Anterior cingulate cortex (tissue), 58 donors: ENCODE measurements at places on chromosomes 6 and 20.

- DNase-seq: no peak
Observed at GRCh38 chr6:100152201-100152600, 158.2 kb upstream of the MCHR2 start.

DNA sequence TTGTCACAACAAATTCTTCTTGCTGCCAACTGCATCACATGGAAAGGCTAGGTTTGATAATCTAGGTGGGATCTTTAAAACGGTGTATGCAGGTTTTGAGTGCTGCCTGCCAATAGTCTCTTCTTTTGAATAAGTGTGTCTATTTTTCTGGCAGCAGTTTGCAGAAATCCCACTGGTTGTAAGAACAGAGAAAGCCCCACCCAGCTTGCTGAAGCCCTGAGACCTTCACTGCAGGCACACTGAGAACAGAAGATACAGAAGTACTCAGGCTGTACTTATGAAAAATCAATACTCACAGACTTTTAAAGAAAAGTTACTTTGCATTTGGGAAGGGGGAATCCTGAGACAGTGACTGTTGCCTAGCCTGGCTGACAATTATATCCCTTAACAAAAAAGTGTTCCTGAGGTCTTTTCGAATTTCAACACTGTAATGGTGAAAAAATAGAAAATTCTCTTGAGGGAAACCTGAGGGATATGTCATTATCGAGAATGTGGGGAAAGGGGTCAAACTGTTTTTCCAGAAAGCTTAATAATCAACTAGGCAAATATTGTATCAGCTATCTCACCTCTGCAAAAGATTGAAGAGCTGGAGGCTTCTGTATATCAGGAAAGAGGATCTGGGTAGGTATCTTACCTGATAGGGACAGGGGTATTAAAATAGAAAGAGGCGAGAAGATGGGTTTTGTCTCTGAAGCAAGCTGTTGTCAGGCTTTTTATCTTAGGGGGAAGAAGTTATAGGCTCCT lies 199.9 kb downstream of the LRFN2 start:
- DNase-seq: no peak

GRCh38 chr6:92196325-92196724 lies 1223.0 kb downstream of the EPHA7 start:
- DNase-seq: no peak

- DNase-seq: no peak
Observed at GRCh38 chr20:16378712-16379370, 194.4 kb downstream of the KIF16B start.

- no peak for DNase-seq
Observed at GRCh38 chr20:25380945-25381614, 9.6 kb downstream of the ABHD12 start.

DNA sequence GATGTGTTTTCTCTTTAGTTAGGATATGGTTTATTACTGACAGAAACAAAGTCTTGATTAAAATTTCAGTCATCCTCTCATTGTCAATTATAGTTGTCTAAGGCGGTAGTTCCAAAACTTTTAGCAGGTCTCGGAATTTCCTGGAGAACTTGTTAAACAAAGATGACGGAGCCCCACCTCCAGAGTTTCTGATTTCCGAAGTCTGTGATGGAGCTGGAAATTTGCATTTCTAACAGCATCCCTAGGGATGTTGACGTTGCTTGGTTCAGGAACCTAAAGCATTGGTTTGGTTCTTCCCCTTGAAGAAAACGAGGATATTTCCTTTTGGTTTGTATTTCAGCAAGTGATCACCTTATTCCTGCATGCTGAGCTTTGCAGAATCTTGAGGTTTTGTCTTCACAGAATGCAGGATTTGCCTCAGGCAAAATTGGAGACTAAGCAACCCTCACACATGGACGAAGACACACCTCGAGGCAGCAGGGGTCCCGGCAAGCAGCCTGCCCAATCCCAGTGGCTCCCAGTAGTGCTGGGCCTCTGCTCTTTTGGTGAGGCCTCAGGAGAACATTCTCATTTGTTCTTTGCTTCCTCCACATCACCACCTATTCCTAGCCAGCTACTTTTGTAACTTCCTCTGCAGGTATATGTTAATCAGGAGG lies 187.1 kb upstream of the PHACTR1 start:
- DNase-seq: no peak

- DNase-seq: no peak
Observed at GRCh38 chr6:134537146-134537555, 219.2 kb upstream of the SGK1 start.

DNA sequence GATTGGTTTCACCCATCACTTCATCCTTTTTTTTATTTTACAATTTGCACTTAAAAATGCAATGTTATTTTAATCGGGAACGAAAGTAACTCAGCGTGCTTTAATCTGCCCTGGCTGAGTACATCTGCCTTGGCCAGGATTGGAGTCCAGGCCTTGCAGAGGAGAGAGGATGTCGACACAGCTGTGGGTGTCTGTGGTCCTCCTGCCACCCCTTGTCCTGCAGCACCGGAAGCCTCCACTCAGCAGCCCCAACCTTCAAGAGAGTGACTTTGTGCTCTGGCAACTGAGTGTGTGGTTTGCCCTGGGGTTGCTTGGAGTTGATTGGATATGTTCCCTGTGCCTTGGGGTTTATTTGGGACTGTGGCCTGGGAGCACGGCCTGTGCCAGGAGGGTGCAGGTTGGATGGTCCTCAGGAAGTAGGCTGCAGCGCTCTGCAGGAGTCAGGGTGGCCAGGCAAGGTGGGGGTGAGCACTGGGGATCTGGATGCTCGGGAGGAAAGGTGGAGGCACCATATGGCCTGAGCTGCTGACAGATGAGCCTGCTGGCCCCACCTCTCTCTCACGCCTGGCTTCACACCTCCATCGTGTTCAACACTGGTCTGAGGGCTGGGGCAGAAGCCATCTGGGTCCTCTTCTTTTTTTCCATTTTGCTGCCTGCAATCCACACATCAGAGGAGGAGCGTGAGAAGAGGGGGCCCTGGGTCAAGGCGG lies 4.3 kb downstream of the MYT1 start:
- DNase-seq: no peak

DNA sequence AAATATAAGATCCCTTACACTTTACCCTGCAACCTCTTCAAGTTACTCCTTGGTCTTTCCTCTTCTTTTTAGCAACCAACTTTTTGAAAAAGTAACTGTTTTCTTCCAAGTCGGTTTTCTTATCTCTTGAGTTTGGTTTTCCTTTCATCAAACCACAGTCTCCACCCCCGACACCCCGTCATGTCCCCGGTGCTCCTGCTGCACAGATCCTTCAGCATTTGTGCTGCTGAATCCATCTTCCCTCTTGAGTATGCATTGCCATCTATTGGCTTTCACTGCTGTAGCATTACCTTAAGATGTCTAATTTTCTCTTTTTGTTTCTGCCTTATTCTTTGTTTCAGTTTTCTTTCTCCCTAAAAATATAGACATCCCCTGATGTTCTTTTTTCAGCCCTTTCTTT lies 11.9 kb upstream of the TNFRSF21 start:
- no peak for DNase-seq

DNA sequence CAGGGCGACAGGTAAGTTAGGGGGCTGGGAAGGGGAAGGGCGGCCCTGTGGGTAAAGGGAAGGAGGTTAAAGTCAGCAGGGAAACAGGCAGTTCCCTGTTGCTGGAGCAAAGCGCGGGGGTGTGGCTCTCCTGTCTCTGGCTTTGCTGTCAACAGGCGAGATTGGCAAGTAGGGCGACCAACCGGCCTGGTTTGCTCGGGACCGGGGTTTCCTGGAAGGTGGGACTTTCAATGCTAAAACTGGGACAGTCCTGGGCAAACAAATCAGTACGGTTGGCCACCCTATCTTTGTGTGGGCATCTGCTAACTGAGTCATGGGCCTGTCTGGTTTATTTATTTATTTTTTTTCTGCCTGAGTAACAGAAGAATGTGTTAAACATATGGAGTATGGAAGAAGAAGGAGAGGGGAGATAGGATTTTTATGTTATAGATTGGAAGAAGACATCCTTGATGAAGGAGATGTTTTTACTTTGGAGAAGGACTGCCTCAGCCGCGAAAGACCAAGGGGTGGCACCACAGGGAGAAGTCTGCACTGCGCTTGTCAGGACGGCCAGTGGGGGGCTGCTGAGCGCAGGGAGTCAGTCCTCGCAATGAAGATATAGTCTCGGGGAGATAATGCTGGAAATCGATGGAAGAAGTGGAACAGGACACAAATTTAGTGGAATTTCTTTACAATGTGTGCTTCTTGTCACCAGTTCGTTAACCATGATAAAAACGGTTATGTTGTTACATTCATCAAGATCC lies 43.4 kb upstream of the ESR1 start:
- DNase-seq: peak; percentile 57

GRCh38 chr6:6332811-6333244 lies 12.4 kb upstream of the F13A1 start:
- no peak for DNase-seq

DNA sequence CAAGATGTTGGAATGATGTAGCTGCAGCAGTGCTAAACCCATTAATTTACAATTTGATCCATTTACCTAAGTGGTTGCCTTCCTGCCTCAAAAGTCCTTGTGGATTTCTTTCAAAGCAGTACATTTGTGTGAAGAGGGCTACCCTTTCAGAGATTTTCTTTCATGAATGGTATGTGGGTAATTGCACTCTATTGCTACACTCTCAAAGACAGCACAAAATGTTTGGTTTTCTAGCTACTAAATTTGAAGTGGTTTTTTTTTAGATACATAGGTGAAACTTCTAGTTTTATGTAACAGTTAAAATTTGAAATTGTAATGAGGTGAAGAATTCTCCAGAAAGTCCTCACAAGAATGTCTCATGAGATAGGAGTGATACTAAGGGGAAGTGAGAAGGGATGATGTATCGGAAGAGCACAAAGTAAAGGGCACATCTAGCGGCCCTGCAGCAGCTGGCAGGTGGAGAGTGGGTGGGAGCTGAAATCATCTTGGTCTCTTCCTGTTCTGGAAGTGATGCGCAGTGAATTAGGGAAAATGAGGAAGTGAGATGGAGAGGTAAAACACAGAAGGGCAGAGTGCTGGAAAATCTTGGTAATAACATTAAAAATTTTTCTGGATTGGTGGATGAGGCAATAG lies 236.8 kb upstream of the MAN1A1 start:
- no peak for DNase-seq

- DNase-seq: no peak
Observed at GRCh38 chr20:56440346-56441007, 27.9 kb upstream of the RTF2 start.

DNA sequence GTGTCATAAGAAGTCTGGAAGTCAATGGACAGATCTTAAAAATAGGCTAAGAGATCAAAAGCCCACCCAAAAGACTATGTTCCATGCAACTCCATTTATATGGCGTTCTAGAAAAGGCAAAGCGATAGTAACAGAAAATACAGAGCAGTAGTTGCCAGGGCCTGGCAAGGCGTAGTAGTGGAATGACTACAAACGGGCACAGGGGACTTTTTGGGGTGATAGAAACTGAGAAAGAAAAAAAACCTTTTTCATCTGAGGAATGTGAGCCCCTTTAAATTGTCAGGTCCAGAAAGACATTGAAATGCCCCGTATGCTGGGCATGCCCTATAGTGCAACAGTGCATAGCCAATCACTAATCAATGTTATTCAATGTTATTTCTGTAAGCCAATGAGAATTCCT lies 47.2 kb upstream of the FAM50B start:
- no peak for DNase-seq

DNA sequence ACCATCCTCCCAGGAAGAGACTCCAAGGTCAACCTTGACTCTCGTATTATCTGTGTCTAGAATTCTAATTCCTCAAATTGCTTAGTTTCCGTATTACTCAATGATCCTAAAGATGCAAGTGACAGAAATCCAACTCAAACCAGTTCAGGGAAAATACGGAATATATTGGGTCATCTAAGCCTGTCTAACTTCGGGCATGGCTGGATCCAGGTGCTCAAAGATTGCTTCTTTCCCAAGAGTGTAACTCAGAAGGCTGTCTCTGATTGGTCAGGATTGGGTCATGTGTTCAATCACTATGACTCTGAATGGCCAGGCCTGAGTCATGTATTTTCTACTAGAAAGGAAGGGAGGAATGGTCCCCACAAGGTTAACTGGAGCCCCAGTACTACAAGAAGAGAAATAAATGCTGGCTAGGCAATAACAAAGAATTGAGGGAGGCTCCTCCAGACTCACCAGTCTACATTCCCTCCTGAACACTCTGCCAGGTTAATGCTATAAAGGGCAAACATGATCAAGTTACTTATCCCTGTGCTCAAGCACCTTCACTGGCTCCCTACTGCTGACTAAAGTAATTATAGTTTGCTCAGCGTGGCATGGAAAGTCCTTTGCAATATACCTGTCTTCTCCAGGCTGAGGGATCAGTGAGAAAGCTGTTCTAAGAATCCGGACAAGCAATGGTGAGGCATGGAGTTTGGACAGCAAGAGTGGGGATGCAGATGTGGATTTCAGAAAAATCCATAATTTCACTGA lies 15.4 kb upstream of the PREX1 start:
- DNase-seq: no peak

DNA sequence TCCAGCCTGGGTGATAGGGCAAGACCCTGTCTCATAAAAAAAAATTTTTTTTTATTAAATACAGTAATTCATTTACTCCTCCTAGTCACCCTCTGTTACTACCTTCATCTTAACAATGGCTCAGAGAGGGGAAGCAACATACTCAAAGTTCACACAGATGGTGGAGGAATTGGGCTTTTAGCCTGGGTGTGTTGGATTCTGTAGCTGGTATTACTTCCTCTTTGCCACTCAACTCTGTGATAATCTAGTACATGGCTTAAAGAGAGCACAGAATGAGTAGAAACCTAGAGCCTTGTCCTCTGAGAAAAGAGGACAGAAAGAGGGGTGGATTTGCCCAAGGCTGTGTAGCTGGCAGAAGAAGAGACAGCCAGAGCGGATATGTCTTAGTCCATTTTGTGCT lies 96.6 kb downstream of the DLGAP4 start:
- no peak for DNase-seq

GRCh38 chr6:155461556-155461955 lies 5.9 kb upstream of the NOX3 start:
- DNase-seq: no peak

- DNase-seq: no peak
Observed at GRCh38 chr6:3286641-3287171, 28.0 kb downstream of the PSMG4 start.

DNA sequence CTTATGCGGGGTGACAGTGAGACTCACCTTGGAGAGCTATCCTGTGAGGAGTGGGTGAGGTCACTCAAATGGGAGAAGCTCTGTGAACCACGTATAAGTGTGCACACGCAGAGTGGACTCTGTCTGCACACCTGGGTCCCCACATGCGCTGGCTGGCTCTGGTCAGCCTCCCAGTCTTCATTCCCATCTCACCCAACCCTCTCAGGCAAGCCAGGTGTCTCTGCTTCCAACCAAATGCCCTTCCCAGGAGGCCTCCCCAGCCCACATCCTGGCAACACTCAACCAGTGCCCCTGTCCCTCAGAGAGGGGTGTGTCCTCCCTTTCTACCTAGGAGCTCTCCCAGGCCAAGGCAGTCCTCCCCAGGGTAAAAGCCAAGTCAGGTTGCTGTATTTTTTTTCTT lies 8.0 kb upstream of the PI16 start:
- DNase-seq: no peak

DNA sequence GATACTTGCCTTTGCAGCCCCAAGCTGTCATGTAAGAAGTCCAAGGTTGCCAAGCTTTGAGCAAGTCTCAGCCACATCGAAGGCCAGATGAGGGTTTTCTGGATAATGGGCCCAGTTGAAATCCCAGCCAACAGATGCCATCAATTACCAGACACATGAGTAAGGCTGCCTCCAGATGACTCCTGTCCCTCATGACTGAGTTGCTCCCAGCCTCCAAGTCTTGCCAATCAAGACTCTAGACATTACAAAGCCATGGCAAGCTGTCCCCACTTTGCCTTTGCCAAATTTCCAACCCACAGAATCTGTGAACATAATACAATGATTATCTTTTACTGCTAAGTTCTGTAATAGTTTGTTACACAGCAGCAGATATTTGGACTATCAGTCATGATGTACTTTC lies 76.8 kb upstream of the ARMC2 start:
- no peak for DNase-seq

- DNase-seq: peak; percentile 40
Observed at GRCh38 chr6:114108119-114109002, 137.4 kb upstream of the HDAC2 start.
